ENCODE measurements at places on chromosomes 3 and 15.

DNA sequence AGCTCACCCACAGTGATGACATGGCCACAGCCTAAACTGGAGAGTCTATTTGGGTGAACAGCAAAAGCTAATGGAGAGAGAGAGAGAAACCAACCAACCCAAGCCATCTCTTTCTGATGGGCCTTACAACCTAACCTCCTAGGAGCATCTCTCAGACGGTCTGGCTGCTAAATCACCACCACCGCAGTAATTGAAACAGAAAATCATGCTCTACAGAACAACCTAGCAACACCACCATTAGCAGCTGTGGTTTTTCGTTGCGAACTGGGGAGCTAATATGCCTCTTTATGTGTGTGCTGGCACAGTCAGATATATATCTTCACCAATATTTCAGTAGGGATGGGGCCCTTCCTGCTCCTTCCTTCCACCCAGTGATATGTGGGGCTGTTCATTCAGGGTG, 166.9 kb upstream of the PROK2 start:
- no peak for DNase-seq

- DNase-seq = no peak
Observed at GRCh38 chr15:101273534-101273933, 3.8 kb downstream of the SELENOS start.

DNA sequence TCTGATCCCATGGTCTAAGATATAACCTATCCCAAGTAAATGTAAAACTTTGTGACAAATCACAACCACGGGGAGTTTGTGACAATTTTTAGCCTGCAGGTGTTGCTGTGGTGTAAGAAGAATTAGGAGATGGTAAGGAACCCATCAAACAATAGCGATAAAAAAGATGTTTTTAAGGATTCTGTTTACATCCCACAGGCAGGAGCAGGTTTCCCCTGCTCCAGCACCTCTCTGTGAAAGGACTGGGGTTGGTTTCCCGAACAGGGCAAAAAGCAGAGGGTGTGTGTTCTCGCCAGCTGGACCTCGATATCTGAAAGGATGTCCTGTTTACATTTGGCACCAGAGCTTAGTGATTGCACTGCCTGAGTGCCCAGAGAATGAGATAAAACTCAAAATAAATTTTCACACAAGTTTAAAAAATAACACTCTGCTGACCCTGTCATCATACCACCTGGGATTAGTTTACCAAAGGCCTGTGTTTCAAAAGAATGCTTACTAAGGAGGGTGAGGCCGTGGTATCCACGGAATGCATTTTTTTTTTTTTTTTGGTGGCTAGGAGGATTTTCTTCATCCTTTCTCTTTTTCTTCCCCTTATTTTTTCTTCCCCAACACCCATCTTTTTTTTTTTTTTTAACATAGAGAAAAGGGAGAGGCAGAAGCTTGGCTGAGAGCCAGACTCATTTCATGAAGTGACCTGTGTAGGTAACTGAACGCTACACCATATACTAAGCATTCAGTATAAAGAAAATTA, 151.8 kb upstream of the DPH6 start:
- no peak for DNase-seq

DNA sequence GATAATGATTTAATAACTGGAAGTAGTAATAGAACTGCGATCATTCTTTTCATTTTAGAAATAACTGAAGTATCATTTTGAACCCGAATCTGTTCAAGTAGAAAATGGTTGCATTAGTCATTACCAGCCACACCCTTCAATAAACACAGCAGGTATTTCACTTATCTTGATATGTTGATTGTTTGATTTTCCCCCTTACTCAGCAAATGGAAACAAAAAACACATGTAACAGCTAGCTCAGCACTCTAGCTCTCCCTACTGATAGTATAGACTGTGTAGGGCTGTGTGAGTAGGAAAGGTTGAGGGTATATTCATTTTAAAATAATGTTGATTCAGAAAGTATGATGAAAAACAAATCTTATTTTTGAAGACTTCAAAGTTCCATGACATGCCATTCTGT, 1.1 kb upstream of the GPR149 start:
- DNase-seq = no peak

DNA sequence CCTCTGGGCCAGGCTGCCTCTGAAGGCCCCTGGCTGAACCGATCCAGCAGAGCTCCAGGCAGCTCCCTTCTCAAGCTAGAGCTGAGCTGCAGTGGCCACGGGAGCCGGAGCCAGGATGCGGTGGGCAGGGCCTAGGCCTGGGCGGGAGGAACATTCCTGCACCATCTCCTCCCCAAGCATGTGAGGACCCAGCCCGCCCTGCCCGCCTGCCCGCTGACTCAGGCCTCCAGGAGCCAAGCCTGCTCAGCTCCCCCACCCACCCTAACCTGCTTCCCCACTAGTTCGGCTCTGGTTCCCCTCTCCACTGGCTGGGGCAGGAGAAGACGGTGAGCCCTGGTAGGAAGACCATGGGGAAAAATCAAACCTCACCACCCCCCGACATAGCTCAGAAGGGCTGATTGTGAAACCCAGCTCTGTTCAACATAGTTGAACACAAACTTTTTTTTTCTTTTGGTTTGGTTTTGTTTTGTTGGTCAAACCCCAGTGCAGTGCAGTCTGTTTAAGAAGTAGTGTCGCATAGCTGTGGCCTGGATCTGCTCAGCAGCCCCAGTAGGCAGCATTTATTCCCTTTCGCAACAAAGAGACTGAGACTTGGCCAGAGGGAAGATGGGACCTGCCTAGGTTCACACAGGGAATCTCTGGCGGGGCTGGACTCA, 13.5 kb downstream of the SNX33 start:
- DNase-seq = no peak

DNA sequence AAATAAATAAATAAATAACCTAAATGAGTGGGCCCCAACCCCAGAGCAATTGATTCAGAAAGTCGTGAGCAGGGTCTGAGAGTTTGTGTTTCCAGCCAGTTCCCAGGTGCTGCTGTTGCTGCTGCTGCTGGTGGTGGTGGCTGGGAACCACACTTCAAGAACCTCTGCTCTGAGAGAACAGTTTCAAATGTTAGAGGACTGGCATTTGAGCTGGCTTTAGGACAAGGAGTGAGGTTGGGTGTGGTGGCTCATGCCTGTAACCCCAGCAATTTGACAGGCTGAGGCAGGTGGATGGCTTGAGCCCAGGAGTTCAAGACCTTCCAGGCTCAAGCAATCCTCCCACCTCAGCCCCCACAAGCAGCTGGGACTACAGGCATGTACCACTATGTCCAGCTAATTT, 123.1 kb upstream of the UBE2E1 start:
- DNase-seq = no peak

DNA sequence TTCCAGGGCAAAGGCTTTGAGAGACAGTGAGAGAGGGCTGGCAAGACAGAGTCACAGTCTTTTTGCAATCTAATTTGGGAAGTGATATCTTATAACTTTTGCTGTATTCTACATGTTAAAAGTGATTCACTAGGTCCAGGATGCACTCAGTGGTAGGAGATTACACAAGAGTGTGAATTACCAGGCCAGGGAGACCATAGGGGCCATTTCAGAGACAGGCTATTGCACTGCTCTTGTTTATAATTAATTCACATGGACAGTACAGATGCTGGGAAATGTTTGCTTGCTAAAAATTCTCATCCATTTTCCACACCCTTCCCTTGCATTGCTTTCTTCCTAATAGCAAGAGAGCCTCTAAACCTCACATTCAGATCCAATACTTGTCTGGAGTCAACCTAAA, 22.6 kb upstream of the POMGNT2 start:
- DNase-seq = no peak

DNA sequence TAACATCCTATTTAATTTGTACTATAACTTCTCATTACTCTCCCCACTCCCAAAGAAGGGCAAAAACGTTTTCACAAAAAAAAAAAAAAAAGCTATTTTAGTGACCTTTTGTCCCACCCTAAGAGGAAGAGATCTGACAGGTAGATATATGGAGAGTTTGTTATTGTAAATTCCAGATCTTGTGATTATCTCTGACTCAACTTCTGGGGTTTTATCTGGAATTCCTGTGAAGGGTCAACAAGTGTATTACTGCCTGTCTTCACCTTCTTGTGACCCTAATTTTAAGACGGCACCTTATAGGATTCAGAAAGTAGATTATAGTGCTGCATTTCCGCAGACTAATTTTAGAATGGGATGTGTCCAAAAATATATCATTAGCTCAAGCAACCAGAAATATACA, 205.9 kb upstream of the CDIN1 start:
- DNase-seq = no peak

DNA sequence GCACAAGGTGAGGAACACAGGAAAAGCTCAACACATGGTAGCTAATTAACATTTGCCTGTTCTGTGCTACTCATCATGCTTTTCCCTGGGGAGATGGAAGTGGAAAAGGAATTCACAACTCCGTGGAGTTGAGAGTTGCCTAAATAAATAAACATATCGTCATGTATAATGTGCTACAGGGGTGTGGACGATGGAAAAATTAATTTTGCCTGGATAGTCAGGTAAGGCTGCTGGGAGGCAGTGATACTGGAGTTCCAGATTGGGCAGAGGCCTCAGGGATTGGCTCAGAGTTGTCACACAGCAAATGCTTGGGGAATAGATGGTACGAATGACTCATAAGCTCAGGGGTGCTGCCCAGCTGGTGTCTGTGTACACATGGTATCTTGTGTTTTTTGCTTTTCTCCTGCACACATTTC, 3.1 kb upstream of the ABHD6 start:
- DNase-seq = no peak

DNA sequence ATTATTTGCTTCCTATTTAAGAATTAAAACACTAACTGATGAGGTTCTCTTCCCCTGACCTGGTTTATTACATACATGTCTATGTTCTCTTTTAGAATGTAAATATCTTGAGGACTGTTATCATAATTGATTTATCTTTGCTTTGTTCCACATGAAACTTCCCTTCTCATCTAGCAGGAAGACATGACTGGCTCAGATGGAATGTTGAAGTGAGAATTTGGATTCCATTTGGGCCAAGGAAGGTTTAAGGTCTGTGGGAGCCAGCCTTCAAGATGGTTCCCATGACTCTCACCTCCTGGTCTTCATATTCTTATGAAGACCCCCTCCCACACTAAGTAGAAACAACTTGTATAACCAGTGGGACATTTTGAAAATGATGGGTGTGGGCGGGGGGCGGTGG, 222.2 kb upstream of the GADL1 start:
- no peak for DNase-seq

GRCh38 chr15:69939513-69940440, 157.9 kb downstream of the TLE3 start:
- DNase-seq = peak; percentile 47

- DNase-seq = no peak
Observed at GRCh38 chr15:39580485-39581241, at the start of gene THBS1. TSS of gene THBS1 (plus strand) at chr15:39581079. CDS start at chr15:39581858, 779 bp downstream.

- no peak for DNase-seq
Observed at GRCh38 chr3:154144825-154145465, 23.8 kb downstream of the ARHGEF26 start.

GRCh38 chr3:12415014-12415680, 69.1 kb upstream of the TSEN2 start:
- no peak for DNase-seq

- DNase-seq = no peak
Observed at GRCh38 chr15:80487839-80488390, 83.7 kb downstream of the ARNT2 start.

DNA sequence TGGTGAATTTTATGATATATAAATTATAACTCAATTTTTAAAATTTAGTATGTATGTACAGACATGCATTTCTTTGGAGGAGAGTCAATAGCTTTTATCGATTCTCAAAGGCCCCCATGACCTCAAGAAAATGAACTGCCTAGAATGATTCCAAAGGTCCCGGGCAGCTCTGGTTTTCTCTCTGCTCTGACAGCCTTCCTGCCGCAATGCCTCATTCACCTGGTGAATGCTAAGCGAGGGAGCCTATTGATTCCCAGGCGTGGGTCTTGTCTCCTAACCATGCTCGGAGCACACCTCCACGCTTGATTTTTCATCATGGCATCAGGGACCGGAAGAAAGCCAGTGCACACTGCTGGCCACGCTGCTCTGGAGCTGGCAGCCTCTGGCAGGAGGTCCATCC, 79.6 kb upstream of the HERC1 start:
- DNase-seq = no peak

DNA sequence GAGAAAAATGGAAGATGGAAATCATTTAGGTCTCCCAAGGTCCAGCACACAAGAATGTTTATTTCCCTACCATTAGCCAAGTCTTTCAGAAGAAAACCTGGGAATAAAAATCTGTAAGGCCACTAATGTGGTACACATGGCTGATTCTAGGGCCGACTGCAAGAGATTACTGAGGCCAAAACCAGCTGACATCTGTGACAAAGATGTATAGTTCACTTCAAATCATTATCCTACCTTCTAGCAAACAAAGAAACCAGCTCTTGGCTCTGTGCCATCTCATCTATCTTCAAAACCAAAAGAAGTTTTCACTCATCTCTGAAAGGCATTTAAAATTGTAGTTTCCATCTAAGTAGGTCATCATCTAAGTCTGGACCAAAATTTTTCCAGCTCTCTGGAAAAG, 43.9 kb downstream of the ERC2 start:
- DNase-seq = no peak

GRCh38 chr15:23035964-23036566, 3.3 kb downstream of the TUBGCP5 start:
- DNase-seq = no peak

- no peak for DNase-seq
Observed at GRCh38 chr3:11539218-11539617, 104.5 kb downstream of the VGLL4 start.

DNA sequence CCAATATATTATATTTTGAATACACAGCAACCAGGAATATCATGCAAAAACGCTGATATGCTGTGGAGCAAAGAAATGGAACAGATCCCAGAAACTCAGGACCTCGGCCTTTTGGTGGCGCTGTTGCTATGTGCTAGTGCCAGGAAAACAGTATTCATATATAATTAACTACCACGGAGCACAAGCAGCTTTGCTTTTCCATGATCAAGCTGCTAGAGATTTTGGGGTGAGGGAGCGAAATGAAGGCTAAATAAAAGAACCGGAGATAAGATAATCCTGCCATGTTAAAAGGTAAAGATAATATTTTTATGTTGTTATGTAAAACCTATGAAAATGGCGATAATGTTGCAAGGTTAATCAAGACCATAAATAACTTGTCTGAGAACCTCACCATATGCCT, 157.7 kb upstream of the FAM3D start:
- DNase-seq = peak; percentile 47

GRCh38 chr3:20051123-20051806, 11.0 kb downstream of the KAT2B start:
- no peak for DNase-seq

DNA sequence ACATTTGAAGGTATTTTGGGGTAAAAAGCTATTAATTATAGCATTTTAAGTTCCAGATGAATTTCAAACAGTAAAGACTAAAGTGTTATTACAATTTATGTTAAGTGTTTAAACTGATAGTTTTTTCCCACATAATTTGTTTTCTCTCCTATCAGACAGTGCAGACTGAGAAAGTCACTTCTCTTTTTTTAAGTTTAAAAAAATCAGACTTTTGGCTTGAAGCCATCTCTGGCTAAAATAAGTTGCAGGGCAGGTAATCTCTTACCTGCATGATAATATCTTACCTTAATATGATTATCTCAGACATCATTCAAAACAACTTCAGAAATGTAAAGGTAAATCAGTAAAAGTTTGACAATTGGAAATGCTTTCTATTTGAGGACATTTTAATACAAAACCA, 21.5 kb upstream of the RAB6B start:
- DNase-seq = no peak

- DNase-seq = no peak
Observed at GRCh38 chr3:107450254-107450893, 72.4 kb upstream of the BBX start.

Data from midbrain (tissue), 1 donor.